ENCODE measurements at places on chromosomes 12 and 14.

- no peak for DNase-seq
Measured at GRCh38 chr14:85644211-85644610, 114.3 kb downstream of the FLRT2 start.

- DNase-seq: no peak
Measured at GRCh38 chr12:66197495-66197921, 8.5 kb downstream of the IRAK3 start.

DNA sequence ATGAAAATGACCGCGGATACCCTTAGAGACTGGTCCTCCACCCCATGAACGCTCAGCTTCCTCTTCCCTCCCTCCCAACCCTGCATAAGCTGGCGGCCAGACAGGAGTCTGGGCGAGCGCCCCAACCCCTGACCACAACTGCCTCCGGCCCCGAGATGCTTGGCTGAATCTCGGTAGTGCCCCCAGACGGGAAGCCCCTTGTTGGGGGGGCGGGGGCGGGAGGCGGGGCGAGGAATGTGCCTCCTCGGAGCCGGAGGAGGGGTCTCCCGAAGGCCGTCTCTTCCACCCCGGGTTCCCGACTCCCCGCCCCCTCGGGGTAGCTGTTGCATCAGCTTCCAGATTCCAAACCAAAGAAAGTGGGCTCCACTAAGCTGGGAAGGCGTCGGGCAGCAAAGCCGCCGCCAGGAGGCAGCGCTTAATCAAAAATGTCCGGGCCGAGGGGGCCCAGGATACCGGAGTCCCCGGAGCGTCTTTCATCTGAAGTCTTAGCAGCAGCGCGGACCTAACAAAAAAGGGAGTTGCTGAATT, 7.1 kb upstream of the MRPL52 start:
- DNase-seq: peak; percentile 57

DNA sequence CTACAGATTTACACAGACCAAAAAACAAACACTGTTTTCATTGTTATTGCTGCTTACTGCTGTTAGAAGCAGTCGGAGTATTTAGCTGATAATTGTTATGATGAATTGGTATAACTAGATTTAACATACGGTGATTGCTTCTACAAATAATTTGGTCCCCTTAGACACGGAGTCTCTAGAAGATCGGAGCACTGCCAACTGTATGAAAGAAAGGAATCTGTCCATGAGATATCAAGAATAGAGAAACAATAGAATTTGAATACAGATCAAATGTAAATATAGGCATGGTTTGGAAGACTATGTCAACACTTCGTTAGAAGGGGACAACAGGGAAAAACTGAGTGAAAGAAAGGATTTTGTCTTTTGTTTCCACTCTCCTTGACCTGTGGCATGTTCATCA, 110.9 kb downstream of the PPP2R5E start:
- no peak for DNase-seq

GRCh38 chr12:109861689-109862314, 18.5 kb downstream of the GLTP start:
- no peak for DNase-seq

DNA sequence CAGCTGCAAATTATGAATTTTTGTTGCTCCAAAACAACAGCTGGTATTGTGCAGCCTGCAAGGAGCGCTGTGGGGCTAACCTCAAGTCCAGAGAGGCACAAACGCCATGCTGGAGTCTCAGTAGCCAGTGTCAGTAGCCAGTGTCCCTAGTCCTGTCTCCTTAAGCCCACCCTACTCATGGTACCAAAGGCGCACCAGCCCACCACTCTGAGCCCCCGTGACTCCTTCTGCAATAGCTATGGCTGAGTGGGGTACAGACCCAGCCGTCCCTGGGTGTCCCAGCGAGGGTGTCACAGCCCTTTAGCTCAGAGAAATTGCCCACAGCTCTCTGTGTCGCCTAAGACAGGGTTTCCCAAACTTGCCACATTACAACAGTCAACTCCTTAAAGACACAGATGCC, 65.2 kb downstream of the ARL6IP4 start:
- DNase-seq: no peak

GRCh38 chr12:57434517-57435223, at the start of gene INHBC:
INHBC (plus strand) TSS chr12:57434784; CDS start chr12:57434887, 103 bp downstream.
- DNase-seq: no peak

DNA sequence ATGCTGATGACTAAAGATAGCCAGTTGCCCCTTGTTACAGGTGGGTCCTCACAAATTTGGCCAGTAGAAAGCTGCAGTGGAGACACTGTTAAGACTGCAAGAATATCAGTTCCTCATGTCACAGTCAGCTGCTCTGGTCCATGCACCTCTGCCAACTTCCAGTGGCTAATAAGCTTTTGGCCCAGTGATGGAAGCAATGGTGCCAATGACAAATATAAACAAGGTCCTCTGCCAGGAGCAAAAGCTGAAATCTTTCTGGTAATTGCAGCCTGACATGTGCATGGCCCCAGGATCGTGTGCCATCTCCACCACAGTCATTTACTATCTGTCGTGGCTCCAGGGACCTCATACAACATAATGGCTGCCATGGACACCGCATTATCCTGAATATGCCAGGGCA, 85.4 kb upstream of the TMEM260 start:
- no peak for DNase-seq

DNA sequence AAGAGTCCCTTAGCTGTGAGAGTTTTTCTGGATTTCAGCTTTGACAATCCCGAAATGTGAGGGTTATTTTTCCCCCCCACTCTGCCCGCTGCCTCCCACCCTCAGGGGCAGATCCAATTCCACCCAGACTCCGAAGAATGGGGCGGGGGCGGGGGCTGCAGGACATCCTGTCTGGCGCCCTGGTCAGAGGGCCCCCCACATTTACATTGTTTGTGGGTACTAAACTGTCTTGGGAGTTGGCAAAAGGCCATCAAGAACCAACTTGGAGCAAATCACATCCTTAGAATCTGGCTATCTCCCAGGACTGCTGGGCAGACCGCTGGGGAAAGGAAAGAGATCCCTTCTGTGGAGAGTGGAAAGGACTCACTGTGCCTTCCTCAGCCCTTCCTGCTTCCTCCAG, 2.4 kb downstream of the EMP1 start:
- no peak for DNase-seq

- no peak for DNase-seq
Measured at GRCh38 chr14:68637106-68638021, 155.5 kb downstream of the ZFP36L1 start.

GRCh38 chr14:104137297-104138097, 890 bp upstream of the KIF26A start:
- peak; percentile 49 for DNase-seq

DNA sequence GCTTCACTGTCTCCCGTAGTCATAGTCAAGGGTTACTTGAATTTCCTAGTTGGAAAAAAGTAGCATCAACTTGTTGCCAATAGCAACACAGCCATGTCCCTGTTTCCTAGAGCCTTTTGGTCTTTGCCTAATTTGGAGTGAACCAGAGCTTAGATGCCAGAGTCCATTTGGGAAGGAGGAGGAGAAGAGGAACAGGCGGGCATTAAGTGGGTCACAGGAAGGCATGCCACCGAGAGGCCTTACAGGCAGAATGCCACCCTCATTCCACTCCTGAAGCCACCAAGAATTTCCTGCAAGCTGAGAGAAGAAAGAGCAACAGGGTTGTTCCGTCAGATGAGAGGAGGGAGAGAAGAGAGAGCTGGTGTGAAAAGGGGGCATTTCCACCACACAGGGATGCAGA, 339.5 kb downstream of the DPF3 start:
- DNase-seq: no peak

GRCh38 chr12:119410396-119410795, 75.9 kb downstream of the CCDC60 start:
- DNase-seq: no peak

- DNase-seq: no peak
Measured at GRCh38 chr12:122048151-122048550, 26.5 kb downstream of the BCL7A start.

GRCh38 chr14:38233218-38233617, 22.7 kb downstream of the CLEC14A start:
- DNase-seq: no peak

- DNase-seq: no peak
Measured at GRCh38 chr14:22884076-22884737, 1.2 kb downstream of the REM2 start.

GRCh38 chr12:3802721-3803120, 49.8 kb upstream of the CRACR2A start:
- no peak for DNase-seq

GRCh38 chr14:104821229-104821945, 20.5 kb downstream of the ZBTB42 start:
- DNase-seq: no peak

- no peak for DNase-seq
Measured at GRCh38 chr14:21382095-21382494, 1.7 kb downstream of the SUPT16H start.

DNA sequence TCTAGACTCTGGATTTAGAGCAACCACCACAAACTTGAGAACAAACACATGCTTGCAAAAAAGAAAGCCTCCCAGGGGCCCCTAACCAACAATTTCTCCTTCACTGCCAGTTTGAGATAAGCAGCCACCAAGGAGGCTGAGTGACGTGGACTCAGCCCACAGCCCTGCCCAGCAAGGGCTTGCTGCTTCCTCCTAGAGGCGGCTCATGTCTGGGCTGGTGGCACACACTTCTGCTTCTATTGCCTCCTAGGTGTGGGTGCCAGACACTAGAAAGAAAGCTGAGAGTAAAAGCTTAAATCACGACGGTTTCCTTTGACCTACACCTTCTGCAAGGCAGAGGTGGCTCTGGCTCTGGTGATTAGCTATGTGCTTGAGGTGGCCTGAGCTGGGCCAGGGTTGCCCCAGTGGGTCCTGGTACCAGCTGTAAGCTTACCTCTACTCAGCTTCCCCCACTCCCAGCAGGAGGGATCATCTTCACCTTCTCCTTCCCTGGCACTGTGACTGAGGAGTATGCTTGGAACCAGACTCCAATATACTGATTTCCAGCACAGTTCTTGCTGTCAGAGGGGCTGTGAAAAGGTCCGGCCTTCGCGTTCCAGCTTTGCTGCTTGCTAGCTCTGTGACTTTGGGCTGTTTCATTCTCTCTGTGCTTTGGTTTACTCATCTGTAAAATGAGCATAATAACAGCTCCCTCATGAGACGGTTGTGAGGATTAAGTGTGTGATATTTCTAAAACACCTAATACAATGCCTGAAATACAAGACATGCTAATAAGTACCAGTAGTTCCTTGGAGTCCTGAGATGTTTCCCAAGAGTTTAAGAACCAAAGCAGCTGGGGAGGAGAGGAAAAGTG, 89.7 kb upstream of the PARP11 start:
- no peak for DNase-seq

- no peak for DNase-seq
Measured at GRCh38 chr14:104400355-104400754, 179.2 kb upstream of the C14orf180 start.

- no peak for DNase-seq
Measured at GRCh38 chr14:57573173-57573572, 79.5 kb upstream of the CCDC198 start.

- DNase-seq: no peak
Measured at GRCh38 chr12:107730618-107731341, 30.2 kb downstream of the PRDM4 start.

DNA sequence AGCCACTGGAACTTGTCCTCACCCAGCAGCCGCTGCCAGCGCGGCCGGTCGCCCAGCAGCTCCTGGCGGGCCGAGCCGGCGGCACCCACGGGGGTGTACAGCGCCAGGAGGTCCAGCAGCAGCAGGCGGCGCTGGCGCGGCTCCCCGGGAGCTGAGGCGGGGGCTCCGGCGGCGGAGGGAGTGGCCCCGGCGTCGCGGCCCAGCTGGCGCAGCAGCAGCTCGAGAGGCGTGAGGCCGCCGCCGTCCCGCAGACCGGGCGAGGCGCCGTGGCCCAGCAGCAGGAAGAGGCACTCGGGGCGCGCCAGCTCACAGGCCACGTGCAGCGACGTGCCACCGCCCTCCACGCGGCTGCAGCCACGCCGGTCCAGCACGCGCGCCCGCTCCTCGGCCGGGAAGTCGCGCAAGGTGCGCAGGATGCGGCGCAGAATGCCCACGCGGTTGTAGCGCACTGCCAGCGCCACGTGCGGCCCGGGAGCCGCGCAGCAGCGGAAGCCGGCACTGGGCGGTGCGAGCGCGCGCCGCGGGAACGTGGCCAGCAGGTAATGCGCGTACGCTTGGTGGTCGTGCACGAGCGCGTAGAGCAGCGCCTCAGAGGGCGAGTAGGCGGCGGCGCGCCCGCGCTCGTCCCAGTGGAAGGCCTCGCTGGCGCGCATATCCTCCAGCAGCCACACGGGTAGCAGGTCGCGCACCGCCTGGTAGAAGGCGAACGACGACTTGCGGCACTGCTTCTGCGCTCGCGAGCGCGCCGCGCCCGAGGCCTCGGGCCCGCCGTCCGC, 2.3 kb downstream of the ANKRD9 start:
- no peak for DNase-seq

GRCh38 chr12:124326871-124327270, 32.0 kb downstream of the RFLNA start:
- DNase-seq: no peak

- no peak for DNase-seq
Measured at GRCh38 chr12:52275686-52276085, 1.2 kb downstream of the KRT86 start.

DNA sequence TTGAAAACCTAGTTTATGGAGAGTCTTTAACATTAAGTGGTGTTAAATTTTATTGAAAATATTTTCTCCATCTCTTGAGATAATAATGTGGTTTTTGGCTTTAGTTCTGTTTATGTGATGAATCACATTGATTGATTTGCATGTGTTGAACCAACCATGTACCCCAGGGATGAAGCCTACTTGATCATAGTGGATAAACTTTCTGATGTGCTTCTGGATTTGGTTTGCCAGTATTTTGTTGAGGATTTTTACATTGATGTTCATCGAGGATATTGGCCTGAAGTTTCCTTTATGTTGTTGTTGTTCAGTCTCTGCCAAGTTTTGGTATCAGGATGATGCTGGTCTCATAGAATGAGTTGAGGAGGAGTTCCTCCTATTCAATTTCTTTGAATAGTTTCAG, 222.6 kb downstream of the ADAMTS20 start:
- DNase-seq: no peak

GRCh38 chr12:82008251-82008650, 249.1 kb upstream of the PPFIA2 start:
- no peak for DNase-seq

GRCh38 chr14:101151226-101151926, 247.9 kb upstream of the RTL1 start:
- DNase-seq: no peak

DNA sequence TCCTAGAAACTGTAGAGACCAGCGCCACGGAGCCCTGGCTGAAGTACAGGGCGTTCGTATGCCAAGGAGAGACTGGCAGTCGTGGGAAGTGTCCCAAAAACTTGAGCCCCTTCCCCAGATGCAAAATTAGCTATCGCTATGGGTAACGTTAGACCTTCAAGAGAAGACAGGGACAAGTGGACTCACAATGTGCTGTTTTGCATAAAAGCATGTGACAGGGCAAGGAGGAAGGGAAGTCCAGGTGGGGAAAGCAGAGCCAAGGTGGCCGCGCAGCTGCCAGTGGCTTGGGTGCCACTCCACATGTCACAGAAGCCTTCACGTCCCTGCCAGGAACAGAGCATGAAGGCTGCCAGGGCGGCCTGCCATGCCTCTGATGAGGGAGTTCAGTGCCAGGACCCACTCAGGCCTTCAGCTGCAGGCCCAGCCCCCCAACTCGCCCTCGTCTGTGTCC, 61.2 kb upstream of the DYNC1H1 start:
- DNase-seq: no peak

- DNase-seq: peak; percentile 28
Measured at GRCh38 chr12:22529281-22530060, 14.9 kb downstream of the C2CD5 start.

- no peak for DNase-seq
Measured at GRCh38 chr12:125136702-125137101, 71.5 kb downstream of the AACS start.
